ENCODE measurements at places on chromosomes 1 and 21. TPM values are rescaled to one million over a fixed set of nuclear protein-coding genes. Genes with fewer than 3 reads are reported as not detected.

The MEGF6 gene
- total RNA-seq: not detected

The ABCG1 gene
- total RNA-seq: not detected

The BGLAP gene
- 0.48 TPM for total RNA-seq

The GPR25 gene
- not detected for total RNA-seq

The RAB42 gene
- total RNA-seq: 0.37 TPM

The C1orf74 gene
- 3.2 TPM for total RNA-seq

The KIF2C gene
- 33.9 TPM for total RNA-seq

The SHISAL2A gene
- not detected for total RNA-seq

The TMIGD3 gene
- not detected for total RNA-seq

The PDC gene
- not detected for total RNA-seq

Data from Karpas-422 (cell line).